Endothelial cell (in vitro differentiated cells): ENCODE measurements at places on chromosomes 6 and 20. TPM values are rescaled to one million over a fixed set of nuclear protein-coding genes. Genes with fewer than 3 reads are reported as not detected.
A peak's percentile ranks its signal among the peaks of the same experiment; 100 is the strongest.

The UBD gene
- total RNA-seq: not detected

The RIPOR3 gene
- 11.2 TPM for total RNA-seq

The FILIP1 gene
- 32.0 TPM for total RNA-seq

The PRPH2 gene
- 0.15 TPM for total RNA-seq

The CD93 gene
- 139 TPM for total RNA-seq

The WFDC12 gene
- total RNA-seq: not detected

The MYLK4 gene
- total RNA-seq: 0.97 TPM

DNA sequence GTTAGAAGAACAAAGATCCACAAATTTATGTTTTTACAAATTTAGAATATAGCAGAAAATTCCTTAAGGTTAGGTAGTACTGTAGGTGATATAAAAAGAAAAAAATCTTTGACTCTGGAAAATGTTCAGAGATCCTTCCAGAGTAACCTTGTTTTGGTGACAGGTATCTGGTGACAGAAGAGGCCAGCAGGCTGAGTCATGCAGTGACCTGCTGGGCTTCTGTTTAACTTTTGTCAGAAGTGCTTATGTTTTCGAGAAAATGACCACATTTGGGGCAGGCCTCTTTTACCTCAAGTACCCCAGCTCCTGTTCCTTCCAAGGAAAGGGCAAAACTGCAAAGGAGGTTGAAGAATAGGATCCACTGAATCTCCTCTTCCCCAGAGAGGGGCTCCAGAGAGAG, 10.5 kb upstream of the CLDN20 start:
- no peak for DNase-seq

DNA sequence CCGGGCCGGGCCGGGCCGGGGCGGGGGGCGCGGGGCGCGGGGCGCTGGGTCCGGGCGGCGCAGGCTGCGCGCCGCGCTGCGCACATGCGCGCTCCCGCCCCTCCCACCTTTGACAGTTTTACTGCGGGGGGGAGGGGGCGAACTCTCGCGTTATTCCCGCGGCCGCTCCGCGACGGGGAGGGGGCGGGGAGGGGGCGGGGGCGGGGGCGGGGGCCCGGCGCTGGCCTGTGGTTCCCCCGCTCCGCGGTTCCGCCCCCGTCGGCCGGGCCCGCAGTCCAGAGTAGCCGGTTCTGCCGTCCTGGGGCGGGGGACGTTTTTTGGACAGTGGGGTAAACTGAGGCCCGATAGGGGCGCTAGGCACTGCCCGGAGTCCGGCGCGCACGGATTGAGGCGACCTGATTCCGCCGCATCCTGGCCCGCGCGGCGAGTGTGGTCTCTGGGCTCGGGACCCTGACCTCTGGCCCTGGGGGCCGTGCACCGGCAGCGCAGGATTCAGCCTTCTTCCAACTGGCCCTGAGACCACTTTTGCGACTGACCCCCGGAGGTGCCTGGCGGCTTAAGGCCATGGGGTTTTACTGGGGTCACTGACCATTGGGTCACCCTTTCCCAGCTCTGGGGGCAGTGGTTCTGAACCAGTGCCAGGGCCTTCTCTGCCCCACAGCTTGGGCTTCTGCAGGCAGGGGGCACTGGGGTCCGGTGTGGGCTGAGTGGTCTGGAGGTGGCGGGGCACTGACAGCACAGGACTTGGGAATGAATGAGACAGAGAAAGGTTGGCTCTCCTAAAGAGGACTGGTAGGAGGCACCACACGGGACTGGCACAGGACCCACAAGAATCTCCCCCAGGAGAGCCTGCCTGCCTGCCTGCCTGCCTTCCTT, at the start of gene ZNF512B:
TSS of gene ZNF512B (minus strand) at position 93 of the 876 bp plus-strand sequence. CDS start 1,980 bp downstream, outside the sequence.
- peak; percentile 76 for DNase-seq

GRCh38 chr6:114154812-114155211, 183.9 kb upstream of the HDAC2 start:
- DNase-seq: no peak

GRCh38 chr20:58179432-58180099, 48.9 kb downstream of the ANKRD60 start:
- peak; percentile 89 for DNase-seq

GRCh38 chr6:129498541-129498940, 211.4 kb downstream of the ARHGAP18 start:
- DNase-seq: no peak

DNA sequence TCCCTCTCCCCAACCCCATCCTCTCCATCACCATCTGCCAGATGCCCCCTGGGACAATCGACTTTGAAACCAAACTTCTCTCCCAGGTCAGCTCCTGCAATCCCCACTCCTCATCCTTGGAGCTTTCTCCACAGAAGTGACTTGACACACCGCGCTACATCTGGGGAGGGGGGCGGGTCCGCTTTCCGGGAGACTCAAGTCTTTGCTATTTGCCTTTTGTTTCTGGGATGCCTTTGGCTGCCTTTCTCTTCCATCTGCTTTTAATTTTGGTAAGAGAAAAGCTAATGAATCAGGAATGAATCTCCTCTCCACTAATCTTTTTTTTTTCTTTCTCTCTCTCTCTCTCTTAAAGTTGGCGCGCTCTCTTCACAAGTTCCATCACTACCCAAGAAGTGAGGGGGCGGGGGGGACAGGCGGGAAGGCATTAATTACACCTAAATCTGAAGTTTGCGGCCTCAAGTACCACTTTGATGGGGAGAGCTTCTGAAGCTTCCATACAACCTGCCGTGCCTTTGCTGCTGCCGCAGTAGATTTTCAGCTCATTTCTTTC, 664 bp upstream of the TPBG start:
- DNase-seq: no peak

GRCh38 chr6:47165918-47166317, 123.8 kb upstream of the ADGRF1 start:
- DNase-seq: no peak

DNA sequence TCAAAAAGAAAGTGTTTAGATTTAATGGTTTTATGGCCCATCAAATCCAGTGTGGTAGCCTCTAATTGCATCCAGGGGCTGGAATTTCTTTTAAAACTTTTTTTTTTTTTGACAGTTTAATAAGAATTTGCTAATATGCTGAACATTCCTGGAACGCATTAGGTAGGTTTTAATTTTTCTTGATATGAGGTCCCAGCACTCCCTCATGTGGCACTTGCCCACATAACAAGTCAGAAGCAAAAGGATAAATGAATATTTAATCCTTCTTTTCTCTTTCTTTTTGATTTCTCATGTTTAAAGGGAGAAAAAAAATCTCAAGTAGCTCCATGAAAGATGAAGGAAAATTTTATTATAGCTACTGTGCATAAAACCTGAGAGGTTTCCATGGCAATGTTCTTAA, 13.5 kb downstream of the HAO1 start:
- DNase-seq: no peak

- peak; percentile 85 for DNase-seq
Measured at GRCh38 chr6:161748535-161749416, 474.9 kb upstream of the AGPAT4 start.

DNA sequence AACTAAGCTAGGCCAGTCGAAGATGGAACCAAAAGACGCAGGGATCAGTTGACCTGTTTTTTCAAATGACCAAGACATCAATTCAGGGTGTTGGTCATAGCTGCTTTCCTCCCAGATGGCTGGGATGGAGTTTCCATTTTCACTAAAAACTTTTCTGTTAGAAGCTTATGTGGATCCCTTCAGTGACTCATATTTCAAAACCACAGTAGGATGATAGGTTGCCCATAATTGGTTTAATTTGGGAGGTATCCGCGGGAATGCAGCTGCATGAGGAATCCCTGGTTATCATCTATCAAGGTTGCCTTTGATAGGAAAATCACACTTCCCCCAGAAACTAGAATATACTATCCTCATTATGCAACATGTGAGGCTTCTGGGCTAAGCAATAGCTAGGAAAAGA, 150.9 kb upstream of the MLIP start:
- no peak for DNase-seq

DNA sequence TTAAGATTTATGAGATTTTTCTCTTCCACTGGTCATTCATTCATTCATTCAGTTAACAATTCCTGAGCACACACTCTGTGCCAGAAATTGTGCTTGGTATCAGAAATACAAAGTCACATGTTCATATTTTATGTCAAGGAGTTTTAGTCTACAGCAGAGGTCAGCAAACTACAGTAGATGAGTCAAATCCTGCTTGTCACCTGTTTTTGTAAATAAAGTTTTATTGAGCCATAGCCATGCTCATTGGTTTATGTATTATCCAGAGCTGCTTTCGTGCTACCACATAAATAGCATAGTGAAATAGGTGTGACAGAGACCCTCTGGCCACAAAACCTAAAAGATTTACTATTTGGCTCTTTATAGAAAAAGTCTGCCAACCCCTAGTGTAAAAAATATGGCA, 46.8 kb downstream of the THEMIS start:
- DNase-seq: no peak

GRCh38 chr6:47197682-47198640, 111.7 kb downstream of the TNFRSF21 start:
- DNase-seq: no peak

GRCh38 chr6:46234156-46234556, 63.4 kb upstream of the ENPP5 start:
- no peak for DNase-seq

GRCh38 chr6:45305546-45305945, 22.6 kb upstream of the RUNX2 start:
- no peak for DNase-seq

- DNase-seq: peak; percentile 47
Measured at GRCh38 chr6:138485586-138486248, 13.6 kb downstream of the NHSL1 start.

GRCh38 chr6:18792866-18793265, 405.7 kb downstream of the RNF144B start:
- no peak for DNase-seq
